NT2/D1 (cell line): ENCODE measurements at places on chromosomes 5 and 9.

DNA sequence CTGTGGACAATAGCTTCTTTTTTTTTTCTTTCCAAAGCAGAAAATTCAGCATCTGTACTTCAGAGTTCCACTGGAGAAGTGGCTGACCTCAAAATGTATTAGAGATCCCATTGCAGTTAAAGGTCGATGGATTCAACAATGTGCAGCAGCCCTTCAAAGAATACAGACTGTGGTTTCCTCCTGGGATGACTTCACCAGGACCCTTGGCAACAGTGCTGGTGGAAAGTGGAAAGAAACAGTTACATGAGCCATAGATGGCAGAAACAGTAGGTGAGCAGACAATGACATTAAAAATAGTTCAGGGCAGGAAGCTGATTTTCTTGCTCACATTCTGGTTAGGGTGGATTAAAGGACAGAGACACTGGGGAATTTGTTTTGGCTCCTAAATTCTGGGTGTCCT lies 62.4 kb downstream of the SLC28A3 start:
- DNase-seq: no peak

GRCh38 chr9:82535432-82535998 lies 527.4 kb downstream of the RASEF start:
- no peak for DNase-seq

DNA sequence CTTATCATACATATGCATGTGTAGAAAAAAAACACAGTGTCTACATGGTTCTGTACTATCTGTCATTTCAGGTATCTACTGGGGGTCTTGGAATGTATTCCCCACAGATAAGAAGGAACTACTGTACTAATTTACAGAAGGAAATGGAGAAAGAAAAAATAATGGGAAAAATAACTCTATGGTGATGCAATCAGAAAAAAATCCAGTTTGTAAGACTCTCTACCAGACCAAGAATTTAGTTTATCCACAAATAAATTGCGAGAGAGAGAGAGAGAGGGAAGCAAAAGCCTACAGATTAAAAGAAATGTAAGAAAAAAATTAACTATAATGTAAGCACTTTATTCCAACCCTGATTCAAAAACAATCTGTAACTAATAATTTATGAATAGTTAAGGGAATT lies 708.6 kb upstream of the ZNF608 start:
- DNase-seq: no peak

DNA sequence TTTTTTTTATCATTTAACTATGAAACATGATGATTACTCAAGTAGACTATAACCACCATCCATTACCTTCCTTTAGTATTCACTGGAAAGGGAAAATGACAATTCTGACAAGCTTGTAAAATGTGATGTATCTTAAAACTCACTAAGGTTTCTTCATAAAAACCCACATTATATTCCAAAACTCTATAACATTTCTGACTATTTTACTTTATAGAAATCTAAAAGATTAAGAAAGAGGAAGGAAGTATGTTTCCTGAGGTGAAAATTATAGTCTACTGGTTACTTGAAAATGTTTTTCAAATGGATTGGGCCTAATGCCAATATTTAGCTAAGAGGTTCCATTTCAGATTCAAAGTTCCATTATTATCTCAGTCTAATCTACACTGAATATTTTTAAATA lies 1982.2 kb upstream of the C9orf72 start:
- no peak for DNase-seq

- DNase-seq: peak; percentile 64
Measured at GRCh38 chr9:115013998-115014397, 83.6 kb upstream of the TNFSF8 start.

DNA sequence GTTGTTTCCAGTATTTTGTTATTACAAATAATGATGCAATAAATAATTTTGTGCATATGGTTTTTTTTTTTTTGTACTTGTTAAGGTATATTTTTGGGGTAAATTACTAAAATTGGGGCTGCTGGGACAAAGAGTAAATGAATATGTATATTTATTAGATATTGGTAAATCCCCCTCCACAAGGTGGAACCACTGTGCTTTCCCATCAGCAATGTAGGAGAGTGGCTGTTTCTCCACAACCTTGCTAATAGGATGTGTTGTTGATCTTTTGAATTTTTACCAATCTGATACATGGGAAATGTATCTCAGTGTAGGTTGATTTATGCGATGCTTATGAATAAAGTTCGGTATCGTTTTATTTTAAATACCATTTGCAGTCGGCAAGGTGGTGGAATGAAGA lies 118.1 kb downstream of the TRPM3 start:
- DNase-seq: no peak

GRCh38 chr9:136525841-136526499 lies 19.9 kb downstream of the NOTCH1 start:
- no peak for DNase-seq

GRCh38 chr9:86116425-86116824 lies 17.1 kb upstream of the GOLM1 start:
- no peak for DNase-seq

DNA sequence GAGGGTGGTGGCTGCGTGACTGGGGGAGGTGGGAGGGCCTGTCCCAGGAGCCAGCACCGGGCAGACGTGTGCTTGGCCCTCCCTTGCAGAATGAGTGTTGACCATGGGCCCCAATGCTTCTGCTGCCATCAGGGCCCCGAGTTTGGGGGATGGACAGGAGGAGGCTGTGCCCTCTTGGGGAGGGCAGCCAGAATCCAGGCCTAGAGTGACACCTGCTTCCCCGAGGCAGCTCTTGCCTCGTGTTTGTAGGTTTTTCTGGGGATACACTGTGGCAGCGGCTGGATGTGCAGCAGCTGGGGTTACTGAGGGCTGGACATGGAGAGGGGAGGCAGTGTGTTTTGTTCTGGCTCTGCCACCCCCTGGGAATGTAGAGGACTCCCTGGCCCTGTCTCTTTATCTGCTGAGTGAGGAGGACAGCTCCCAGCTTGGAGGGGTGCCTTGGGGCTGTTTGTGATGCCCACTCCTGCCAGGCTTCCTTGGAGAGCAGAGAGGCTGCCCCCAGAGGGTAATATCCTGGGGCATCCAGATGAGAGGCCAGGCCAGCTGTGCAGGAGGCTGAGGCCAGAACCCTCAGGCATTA lies 22.7 kb downstream of the WNK2 start:
- no peak for DNase-seq

- DNase-seq: no peak
Measured at GRCh38 chr5:18305288-18305924, 671.1 kb downstream of the TAF11L14 start.

- no peak for DNase-seq
Measured at GRCh38 chr5:79962575-79963222, 28.4 kb downstream of the MTX3 start.

DNA sequence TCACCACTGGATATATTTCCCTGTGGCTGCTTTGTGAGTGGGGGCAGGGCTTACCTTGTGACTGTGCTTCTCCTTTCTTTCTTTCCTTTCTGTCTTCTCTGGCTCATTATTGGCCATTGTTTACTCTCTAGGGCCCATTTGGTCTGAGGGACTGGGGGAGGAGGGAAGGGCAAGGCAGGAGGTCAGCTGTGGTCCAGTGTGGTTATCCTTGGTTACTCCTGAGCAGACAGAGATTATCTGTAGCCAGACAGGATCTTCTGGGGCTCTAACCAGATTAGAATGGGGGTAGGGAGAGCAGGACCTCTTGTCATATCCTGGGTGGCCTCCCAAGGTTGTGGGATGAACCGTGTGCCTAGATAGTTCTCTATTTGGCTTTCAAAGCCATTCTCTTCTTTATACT lies 71.2 kb downstream of the ANKRD55 start:
- no peak for DNase-seq

DNA sequence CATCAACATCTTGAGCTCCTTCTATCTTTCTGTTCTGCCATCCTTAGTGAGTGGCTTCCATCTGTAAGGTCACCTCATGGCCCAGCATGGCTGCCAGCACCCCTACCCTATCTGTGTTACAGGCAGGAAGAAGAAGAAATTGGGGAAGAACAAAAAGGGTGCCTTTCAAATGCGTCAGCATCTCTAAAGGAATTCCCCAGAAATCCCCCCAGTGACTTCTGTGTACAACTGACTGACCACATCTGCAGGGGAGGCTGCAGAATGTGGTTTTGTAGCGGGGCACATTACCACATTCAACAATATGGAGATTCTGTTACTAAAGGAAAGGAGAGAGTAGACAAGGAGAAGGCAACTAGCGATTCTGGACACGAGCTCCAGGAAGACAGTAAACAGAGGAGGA lies 40.1 kb downstream of the ALG2 start:
- DNase-seq: no peak

- no peak for DNase-seq
Measured at GRCh38 chr5:151070449-151070848, 10.4 kb downstream of the TNIP1 start.

GRCh38 chr5:171492781-171493180 lies 73.3 kb downstream of the FGF18 start:
- DNase-seq: no peak

- no peak for DNase-seq
Measured at GRCh38 chr9:127838375-127839078, 15.9 kb downstream of the ENG start.

DNA sequence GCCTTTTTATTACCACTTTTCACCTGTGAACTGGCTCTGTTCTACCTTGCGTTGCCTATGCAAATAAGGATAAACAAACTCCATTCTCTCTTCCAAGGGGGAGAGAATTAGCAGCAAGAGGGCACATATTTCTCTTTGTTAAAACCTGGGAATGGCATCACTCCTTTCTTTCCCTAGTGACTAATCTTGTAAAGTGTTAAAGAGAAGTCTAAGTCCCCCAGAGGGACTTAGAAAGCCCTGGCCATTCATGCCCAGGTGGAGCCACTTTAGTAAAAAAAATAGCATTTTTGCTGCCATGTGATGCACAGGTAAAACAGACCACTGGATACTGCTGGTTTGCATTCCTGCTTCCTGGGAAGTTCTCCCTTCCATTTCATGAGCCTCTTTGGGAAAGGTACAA lies 148.4 kb downstream of the MAN2A1 start:
- DNase-seq: peak; percentile 43

- no peak for DNase-seq
Measured at GRCh38 chr5:89300426-89300970, 417.5 kb upstream of the MEF2C start.

DNA sequence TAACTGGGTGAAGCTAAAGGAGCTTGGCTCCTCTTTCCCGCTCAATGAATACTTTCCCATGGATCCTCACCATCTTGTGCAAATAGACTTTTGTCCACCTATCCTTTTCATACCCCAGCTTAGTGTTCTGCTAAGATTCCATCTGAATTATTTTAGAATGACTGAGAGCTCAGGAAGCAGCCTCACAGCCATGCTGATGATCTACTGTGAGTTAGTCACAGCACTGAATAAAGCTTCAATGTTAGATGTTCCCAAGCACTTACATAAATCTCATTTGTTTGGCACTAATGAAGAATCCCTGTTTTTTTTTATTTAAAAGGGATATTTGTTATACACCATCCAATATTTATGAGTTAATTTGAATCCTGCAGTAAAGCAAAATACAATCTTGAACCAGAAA lies 317.6 kb upstream of the TRPC7 start:
- DNase-seq: no peak

- no peak for DNase-seq
Measured at GRCh38 chr5:71681296-71681695, 37.8 kb upstream of the CARTPT start.

DNA sequence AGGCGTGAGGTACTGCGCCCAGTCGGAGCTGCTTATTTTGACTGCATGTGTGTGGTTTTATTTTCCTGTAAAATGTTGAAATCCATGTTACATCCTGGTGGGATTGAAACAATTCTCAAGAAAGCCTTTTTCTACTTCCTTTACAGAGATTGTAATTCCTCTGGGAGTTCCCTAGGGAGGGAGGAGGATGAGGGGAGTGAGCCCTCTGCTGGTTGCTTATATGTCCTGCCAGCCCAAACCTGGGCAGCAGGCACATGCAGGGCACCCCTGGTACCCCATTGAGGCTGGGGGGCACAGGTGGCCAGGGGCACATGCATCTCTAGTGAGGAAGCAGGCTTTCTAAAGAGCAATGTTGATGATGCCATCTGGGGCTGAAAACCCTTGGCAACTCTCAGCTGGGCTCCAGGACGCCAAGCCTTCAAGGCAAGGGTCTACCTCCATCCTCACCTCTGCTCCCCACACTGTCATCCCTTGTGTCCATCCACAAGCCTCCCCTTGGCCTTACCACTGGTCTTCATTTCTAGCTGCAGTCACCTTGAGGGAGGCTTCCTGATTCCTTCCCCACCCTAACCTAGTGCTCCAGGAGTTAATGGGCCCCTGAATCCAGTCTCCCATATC lies 84.7 kb upstream of the TNFSF8 start:
- peak; percentile 51 for DNase-seq

DNA sequence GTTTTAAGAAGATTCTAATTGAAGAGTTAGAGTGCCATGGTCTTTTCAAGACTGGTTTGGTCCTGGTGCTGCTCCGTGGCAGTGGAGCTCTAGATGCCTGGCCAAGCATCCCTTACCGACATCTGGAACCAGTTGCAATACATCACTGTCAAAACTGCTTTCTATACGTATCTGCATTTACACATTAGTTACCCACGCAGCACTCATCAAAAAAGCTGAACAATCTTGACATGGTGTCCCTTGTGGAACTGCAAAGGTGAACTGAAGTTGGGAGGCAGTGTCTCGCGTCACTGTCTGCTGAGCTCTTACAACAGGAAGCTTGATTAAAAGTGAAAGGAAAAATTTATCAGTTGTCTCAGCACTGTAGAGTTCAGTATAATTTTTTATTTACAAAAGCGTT lies 82.6 kb downstream of the PBX3 start:
- DNase-seq: no peak

DNA sequence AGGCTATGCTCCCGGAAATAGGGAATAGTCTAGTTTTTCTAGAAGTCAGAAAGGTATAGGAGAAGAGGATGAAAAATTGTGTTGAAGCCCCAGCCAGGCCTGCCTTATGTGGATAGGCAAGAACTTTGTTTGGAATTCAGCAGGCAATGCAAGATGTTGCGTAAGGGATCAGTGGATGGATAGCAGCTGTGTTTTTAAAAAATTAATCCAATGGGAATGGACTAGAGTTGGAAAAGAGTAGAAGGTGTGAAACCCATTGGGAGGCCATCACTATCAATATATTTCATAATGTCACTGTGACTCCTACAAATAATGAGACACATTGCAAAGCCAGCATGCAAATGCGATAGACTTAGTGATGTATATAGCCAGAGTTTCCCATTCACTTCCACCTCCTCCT lies 281.9 kb downstream of the MARCHF11 start:
- no peak for DNase-seq

DNA sequence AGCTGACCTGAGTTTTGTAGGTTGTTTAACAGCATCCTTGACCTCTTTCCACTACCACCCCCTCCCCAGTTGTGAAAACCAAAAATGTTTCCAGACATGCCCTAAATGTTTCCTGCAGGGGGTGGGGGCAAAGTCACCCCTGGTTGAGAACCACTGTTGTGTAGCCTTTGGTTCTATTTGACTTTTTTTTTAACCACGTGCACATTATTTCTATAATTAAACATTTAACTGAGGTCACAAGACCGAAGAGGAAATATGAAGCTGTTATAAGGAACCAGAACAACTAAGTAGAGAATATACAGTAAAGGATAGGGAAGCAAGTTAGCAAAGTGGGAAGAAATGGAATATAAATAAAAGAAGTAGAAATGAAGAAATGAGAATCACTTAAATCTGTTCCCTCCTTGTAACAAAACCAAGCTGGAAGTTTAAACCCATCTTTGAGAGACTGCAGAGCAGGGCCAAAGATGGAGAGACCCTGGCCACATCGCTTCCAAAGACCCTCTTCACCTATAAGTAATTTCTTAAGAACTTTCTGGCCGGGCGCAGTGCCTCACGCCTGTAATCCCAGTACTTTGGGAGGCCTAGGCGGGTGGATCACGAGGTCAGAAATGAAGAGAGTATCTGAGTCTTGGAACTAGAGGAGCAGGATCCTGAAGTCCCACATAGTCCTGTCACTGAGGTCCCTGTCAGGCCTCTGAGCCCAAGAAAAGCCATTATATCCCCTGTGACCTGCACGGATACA lies 14.4 kb downstream of the SIT1 start:
- no peak for DNase-seq

- peak; percentile 47 for DNase-seq
Measured at GRCh38 chr9:21801683-21802417, 586 bp upstream of the MTAP start.
